CD4-positive, alpha-beta memory T cell (primary cell): ENCODE measurements at places on chromosomes 7 and 10.
A peak's percentile ranks its signal among the peaks of the same experiment; 100 is the strongest.

- DNase-seq, result peak; percentile 46
These were observed 11.9 kb downstream of the TMEM106B start for GRCh38 chr7:12222889-12223579.

GRCh38 chr10:13270877-13271551 lies 28.9 kb downstream of the PHYH start:
- no peak for DNase-seq

DNA sequence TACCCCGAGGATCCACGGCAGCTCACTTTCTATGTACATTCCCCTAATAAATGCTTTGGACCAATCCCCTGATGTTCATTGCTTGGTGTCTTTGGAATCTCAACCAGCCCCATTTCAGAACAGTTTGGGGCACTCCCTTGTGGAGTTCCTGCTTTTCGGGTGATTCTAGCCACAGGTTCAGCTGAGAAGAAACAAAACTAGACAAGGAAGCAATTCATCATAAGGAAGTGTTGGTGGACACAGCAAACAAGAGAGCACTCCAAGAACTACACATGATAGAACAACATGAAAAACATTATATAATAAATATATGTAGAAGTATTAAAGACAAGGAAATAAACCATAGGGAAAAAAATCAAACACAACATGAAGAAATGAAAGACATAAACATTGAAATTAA lies 6.0 kb upstream of the CCDC136 start:
- no peak for DNase-seq

DNA sequence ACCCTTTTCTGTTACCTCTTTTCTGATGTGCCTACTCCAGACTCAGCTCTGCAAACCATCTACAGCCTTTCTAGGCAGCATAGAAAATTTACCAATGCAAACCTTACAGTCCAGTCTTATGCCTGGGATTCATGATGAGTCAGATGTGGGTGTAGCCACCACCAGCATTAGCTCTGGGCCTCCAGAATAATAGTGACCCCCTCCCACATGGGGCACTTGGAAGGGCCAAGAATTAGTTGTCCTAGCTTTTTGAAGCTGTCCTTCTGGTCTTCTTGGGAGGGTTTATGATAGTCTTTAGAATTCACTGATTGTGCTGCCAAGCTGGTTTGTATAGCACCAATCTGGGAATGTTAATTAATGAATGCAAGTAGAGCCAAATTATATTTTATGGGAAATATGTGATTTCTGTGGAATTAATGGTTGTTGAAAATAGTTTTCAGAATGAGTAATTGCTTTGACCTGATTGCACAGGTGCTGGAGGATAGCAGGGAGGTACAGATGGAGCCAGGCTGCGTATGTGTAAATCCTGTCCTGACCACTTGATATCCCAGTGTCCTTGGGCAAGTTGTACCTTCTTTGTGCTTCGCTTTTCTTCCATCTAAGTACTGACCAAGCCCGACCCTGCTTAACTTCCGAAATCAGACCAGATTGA lies 94.8 kb downstream of the CPED1 start:
- no peak for DNase-seq

DNA sequence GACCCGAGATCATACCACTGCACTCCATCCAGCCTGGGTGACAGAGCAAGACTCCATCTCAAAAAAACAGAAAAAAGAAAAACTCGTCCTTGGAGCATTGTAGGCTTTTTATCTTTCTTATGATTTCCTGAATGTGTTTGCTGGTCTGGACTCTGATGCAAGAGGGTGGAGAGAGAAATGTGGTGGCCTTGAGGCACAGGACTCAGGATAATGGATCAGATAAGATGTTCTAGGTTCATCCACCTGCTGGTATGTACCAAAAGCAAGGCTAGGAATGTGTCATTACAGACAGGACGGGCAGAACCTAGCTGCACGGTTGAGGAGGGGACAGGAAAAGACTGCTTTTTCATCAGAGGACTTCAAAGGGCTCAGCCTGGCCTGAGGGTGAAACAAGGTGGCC lies 33.5 kb downstream of the GCC1 start:
- DNase-seq, result no peak

- DNase-seq, result no peak
These were observed 337.1 kb upstream of the FOXK1 start for GRCh38 chr7:4345004-4345403.

DNA sequence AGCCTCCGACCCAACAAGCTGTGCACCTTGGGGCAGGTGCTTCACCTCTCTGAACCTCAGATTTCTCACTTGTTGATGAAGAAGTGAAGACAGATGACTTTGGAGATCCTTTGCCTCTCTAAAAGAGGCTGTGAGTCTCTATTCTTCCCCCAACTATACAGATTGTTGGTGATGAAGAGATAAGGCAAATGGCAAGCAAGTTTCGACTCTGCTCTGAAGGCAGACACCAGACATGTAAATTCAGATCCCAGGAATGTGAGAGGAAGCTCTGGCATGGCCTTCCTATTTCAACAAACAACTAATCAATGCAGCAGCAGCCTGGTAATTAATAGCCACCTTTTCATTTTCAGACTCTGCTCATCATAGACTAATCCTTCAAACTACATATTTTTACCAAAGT lies 74.2 kb upstream of the EGR2 start:
- DNase-seq, result no peak

- no peak for DNase-seq
These were observed 176.2 kb downstream of the GALNT17 start for GRCh38 chr7:71308096-71308495.

DNA sequence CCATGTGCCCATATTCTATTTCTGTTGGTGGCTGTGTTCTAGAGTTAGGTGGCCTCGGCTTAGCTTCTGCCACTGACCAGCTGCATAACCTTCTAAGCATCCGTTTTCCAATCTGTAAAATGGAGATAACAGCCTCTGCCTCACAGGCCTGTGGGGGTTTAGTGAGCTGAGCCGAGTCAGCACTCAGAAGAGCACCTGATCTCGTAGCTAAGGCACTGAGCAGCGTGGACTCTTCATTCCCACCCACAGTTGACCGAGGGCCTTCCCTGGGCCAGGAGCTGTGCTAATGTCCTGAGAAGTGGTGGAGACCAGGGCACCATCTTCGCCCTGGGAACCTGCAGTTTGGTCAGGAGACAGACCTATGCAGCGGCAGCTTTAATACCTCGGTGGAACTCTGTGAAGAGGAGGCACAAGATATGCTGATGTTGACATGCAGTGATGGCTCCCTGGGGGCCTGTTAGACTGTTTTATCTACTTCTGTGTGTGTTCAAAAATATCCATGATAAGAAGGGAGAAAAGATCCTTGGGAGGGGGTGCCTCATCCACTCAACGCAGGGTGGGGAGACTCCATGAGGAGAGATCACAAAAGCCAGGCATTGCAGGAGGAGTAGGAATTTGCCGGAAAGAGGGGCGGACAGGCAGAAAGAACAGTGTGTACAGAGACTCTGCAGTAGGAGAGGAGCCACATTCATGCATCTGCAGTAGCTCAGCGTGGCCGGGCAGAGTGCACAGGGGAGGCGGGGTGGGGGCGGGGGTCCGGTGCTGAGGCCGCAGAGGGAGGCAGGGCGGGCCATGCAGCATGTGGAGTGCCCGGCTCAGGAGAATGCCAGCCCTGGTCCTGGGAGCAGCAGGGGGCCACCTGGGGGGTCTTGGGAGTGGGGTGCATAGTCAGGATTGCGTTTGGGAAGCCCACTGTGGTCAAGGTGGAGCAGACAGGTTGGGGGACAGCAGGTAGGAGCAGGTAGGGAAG lies 136.8 kb downstream of the C10orf105 start:
- DNase-seq, result no peak

GRCh38 chr7:39560408-39560807 lies 5.8 kb upstream of the YAE1 start:
- no peak for DNase-seq

DNA sequence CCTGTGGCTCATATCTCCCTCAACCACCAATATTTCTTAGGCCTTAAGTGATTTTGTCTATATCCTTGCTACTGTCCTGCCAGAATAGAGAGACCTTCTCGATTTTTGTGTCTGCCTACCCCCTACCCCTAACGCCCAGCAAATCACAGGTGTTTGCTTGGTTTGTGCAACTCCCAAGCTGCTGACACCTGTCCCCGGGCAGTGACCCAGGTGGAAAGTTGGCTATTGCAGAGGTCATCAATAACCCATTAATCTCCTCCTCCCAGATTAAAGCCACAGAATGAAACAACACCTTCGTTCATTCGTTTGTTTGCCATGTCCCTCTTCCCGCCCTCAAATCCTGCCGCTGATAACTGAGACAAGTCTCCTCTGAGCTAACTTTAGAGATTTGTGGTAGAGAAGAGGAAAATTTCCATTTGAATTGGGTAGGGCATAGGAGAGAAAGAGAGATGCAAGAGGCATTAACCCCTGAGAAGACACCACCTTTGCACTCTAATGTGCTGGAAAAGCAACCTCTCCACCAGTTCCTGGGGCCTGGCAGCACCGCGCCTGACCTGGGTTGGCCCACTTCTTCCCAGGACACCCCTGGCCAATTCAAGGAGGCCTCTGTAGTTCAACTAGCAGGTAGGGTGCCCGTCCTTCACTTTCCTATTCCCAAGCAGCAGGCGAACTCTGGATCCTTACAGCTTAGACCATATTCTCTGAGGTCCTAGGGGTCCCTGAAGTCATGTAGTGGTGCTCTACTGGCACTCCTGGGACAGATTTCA lies 3.0 kb downstream of the NEUROG3 start:
- DNase-seq, result no peak

DNA sequence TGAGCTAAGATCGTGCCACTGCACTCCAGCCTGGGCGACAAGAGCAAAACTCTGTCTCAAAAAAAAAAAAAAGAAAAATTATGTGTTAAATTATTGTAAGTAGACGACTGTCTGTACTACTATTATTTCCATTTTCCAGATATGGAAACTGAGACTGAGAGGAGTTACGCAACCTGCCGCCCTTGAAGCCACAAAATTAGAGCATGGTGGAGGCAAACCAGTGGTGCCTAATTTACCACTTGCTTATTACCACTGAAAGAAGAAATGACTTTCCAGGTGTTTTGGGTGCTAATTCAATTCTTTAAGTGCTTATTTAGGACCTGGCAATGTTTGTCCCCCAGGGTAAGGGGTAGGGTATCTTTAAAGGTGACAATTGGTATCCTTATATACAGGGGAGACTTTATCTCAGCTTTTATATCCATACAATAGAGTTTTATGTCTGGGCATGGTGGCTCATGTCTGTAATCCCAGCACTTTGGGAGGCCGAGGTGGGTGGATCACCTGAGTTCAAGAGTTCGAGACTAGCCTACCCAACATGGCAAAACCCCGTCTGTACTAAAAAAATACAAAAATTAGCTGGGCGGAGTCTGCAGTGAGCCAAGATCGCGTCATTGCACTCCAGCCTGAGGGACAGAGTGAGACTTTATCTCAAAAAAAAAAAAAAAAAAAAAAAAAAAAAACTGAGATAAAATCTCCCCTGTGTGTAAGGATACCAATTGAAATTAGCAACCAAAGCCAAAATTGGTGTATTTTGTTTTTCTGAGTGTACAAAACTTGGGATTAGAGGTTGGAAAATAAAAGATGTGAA lies 16.6 kb upstream of the CAMK1D start:
- no peak for DNase-seq

GRCh38 chr7:155759740-155760430 lies 52.4 kb downstream of the SHH start:
- no peak for DNase-seq

GRCh38 chr10:3592424-3592823 lies 192.6 kb downstream of the KLF6 start:
- DNase-seq, result no peak

DNA sequence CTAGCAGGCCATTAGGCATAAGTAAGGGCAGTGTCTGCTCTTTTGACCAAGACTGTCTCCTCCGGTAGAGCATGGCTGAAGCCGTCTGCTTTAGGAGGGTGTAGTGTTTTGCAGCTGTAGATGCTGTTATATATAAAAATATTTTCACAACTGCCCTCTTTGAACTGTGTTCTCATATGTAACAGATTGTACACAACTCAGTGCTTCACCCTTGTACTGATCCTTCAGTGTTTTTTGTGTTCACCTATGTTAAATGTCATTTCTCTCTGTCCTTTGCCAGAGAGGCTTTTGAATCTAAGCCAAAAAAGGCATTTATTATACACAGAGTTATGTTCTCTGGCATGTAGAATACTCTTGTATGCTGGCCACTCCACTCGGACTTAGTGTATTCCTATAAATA lies 135.5 kb downstream of the BICC1 start:
- DNase-seq, result no peak

- no peak for DNase-seq
These were observed 365.5 kb downstream of the TNS3 start for GRCh38 chr7:47216439-47216838.

DNA sequence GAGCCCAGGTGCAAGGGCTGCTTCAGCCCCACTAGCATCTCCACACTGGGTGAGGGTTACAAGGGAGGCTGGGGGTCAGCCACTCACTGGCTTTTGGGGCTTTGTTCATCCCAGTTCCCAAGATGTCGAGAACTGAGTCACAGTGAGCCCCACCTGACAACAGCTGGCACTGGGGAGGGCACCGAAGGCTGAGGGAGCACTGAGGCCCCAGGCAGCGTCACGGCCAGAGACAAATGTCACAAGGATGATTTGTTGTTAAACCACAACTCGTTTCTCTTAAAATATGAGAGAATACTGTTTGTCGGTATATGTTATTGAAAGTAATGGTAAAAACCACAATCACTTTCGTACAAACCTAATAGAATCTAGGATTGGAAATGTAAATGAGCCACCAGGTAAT lies 219.9 kb downstream of the CELF2 start:
- peak; percentile 34 for DNase-seq

DNA sequence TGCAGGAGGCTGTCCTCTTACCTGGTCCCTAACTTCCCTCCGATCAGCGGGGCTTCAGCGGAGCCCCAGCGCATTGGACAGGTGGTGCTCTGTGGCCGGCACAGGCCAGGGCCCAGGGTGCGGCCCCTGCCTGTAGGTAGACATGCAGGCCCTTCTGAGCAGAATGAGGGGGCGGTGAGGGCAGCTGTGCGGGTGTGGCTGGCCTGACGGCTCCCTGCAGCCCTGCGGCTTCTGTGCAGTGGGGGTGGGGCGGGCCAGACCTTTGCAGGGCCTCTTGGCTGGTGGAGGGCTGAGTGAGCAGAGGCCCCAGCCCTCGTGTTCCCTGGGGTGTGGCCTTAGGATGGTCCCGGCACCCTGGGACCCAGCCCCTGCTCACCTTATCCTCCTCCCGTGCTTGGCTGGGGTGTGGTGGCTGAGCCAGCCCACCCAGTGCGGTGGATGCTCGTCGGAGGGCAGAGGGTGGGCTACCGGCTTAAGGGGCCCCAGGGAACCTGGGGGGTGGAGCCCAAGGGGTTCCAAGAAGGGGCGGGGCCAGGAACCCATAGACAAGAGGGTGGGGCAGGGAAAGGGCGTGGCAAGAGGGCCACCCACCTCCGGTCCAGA lies 175.2 kb upstream of the TNRC18 start:
- no peak for DNase-seq

GRCh38 chr10:60733517-60733822 lies 44.8 kb upstream of the CDK1 start:
- DNase-seq, result no peak

GRCh38 chr7:148799893-148800555 lies 84.1 kb downstream of the EZH2 start:
- no peak for DNase-seq

- DNase-seq, result no peak
These were observed 78.7 kb upstream of the CXCL12 start for GRCh38 chr10:44463511-44464121.

GRCh38 chr10:2994221-2994961 lies 73.0 kb upstream of the PFKP start:
- no peak for DNase-seq

- no peak for DNase-seq
These were observed 51.5 kb upstream of the OSBPL3 start for GRCh38 chr7:25031432-25031831.

- DNase-seq, result no peak
These were observed 184.0 kb upstream of the ADO start for GRCh38 chr10:62620491-62620890.

GRCh38 chr7:137684316-137684715 lies 162.5 kb downstream of the DGKI start:
- no peak for DNase-seq

GRCh38 chr10:121352231-121352855 lies 245.9 kb downstream of the FGFR2 start:
- no peak for DNase-seq
